Retina (tissue), 1 donor: ENCODE measurements at places on chromosomes 5 and 9.

- DNase-seq, result no peak
These were observed 19.5 kb downstream of the THBS4 start for GRCh38 chr5:80054682-80055081.

DNA sequence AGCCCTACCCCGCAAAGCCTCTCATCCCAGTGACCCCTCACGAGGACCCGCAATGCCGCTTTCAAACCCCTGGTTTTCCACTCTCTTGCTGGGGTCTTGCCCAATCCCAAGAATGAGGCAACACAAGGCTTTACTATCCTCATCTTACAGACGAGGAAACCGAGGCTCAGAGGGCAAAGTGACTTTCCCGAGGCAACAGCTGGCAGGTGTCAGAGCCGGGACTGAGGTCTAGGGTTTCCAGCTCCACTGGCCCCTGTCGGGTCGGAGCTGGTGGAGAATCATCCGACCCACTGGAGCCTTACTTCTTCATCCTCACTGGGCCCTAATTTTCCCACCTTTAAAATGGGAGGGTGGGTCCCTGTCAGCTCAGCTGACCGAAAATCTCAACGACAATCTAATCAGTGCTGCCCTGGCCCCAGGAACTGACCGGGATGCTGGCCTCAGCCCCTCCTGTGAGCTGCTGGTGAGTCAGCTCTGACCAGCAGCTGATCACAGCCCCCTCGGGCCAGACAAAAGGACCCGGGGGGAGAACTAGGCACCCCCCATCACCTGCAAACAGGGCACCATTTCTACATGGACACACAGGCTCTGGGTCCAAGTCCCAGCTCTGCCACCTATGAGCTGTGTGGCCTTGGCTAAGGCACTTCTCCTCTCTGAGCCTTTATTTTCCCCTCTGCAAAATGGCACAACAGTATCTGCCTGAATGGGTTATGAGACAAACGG is 72.7 kb upstream of the STXBP1 start:
- DNase-seq, result no peak

DNA sequence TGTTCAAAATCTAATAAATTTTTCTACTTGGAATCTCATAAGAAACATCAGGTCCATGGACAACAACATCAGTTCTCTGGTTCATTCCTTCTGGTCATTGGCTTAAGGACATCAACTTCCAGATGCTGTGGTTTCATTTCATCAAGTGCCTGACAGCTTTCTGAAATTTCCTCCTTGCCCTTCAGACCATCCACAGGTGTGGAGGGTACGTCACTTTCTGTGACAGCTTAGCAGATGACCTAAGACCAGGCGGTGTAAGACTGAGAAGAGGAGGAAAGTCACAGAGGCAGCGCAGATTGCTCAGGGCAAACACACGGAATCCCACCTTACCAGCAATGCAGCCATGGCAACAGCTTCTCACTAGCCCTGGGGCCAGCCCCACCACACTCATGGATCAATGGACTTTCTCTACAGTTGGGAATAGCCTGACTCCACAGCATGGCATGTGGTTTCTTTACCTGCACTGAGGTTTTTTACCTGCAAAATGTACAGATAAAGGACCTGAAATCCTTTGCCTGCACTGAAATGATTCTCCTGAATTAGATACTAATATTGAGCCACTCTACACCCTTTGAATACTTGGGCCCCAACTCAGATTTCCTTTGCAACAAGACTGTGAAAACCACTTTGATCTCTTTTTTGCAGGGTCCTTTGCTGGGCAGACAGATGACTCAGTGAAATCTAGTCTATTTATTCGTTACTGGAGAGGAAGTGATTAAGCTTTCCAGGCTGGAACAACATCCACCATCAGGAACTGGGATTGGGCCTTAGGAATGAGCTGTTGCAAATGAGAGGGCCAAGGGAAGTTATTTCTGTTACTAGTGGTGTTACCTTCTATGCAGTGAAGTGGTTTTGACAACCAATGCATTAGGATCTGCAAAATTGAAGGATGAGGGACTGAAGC is 26.9 kb downstream of the TICAM2 start:
- DNase-seq, result no peak

GRCh38 chr5:50665091-50665490 is 1.3 kb upstream of the PARP8 start:
- DNase-seq, result no peak

GRCh38 chr5:109141222-109142200 is 268.3 kb downstream of the PJA2 start:
- DNase-seq, result no peak

DNA sequence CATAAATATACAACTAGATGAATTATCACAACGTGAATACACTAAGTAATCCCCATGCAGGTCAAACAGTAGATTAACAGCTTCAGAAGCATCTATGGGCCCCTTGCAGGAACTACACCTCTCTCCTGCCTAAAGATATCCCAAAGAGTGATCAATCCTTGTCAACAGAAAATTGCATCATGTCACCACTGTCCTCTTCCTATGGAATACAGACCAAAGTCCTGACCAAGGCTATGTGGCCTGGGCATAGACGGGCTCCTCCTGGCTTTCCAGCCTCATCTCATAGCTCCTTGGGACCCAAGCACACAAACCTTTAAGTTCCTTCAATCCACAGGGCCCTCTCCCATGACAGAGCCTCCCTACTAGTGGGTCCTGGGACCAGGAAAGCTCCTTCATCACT is 25.3 kb downstream of the NIPAL4 start:
- DNase-seq, result no peak
